ENCODE measurements at places on chromosomes 2 and 18.
A peak's percentile ranks its signal among the peaks of the same experiment; 100 is the strongest.

- no peak for DNase-seq
Measured at GRCh38 chr2:3148716-3149115, 228.9 kb downstream of the EIPR1 start.

- no peak for DNase-seq
Measured at GRCh38 chr2:76829374-76830234, 692.6 kb downstream of the LRRTM4 start.

DNA sequence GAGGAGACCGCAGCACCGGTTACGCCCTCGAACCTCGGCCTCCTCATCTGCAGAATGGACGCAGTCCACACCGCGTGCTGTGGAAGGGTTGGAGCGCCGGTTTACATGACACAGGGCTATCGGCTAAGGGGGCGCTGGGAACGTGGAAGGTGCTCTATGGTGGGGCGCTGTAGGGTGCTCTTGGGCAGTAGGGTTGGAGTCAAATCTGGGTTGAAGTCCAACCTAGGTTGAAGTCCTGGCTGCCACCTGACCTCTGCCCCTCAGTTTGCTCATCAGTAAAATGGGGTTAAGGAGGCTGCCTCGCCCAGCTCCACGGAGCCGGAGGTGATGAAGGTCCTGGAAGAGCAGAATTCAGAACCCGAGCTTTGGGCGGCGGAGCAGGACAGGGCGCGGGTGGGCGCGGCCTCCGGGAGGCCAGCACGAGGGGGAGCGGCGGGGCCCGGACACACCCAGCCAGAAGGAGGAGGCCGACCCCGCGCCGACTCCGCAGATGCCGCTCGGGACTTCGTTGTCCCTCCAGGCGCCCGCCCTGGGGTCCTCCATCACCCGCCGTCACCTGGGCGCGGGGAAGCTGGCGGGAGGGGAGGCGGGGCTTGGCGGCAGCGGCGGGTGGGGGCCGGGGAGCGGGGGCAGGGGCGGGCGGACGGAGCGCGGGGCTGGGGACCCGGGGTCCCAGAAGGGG lies 558 bp upstream of the GAREM2 start:
- DNase-seq = no peak

DNA sequence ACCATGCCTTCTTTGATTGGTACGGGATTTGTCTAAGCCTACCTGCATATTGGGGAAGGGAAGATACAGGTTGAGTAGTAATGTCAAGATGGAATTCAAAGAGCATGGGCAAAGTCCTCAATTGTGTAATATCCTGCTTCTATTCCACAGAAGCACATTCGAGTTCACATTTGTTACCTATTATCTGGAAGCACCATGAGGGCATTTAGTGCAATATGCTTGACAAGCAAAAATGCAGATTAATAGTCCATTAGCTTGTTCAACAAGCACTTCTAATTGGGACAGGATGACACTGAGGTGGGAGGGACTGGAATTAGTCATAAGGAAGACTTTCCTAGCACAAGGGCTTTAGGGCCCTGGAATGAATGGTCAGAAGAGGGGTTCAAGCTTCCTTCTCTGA lies 40.5 kb downstream of the MYO5B start:
- no peak for DNase-seq

DNA sequence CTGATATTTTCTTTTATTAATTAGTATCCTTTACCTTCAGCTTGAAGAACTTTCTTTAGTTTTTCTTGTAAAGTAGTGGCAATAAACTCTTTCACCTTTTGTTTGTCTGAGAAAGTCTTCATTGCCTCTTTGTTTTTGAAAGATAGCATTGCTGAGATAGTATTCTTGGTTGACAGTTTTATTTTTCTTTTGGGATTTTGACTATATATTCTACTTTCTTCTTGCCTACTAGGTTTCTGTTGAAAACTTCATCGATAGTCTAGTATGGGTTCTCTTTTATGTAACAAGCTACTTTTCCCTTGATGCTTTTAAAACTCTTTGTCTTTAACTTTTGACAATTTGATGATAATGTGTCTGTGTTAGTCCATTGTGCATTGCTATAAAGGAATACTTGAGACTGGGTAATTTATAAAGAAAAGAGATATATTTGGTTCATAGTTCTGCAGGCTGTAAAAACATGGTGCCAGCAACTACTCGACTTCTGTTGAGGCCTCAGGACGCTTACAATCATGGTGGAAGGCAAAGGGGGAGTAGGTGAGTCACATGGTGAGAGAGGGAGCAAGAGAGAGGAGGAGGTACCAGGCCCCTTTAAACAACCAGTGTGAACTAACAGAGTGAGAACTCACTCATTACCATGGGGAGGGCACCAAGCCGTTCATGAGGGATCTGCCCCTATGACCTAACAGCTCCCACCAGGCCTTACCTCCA lies 12.0 kb downstream of the CCDC150 start:
- DNase-seq = no peak

GRCh38 chr18:54829856-54830255 lies 1.6 kb downstream of the RAB27B start:
- DNase-seq = no peak

GRCh38 chr2:72983500-72984161 lies 66.3 kb downstream of the EMX1 start:
- no peak for DNase-seq

GRCh38 chr2:226798422-226799210 lies 1.0 kb downstream of the IRS1 start:
- peak; percentile 58 for DNase-seq

DNA sequence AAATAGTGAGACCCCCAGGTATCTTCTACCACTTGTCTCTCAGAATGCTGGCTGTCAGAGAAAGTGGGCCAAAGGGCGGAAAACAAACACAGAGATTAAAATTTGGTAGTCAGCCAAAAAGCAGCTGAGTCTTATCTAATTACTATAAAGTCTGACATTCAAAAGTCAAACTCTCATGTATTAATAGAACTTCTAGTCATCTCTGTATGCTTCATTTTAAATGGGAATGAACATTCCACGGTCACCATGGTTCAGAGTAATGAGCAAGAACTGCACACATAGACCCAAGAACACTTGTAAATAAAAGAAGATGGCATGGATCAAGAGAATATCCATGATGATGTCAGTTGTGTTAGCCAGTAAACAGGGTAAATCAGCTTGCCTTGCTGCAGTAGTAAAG lies 1267.0 kb upstream of the CHAC2 start:
- DNase-seq = no peak

DNA sequence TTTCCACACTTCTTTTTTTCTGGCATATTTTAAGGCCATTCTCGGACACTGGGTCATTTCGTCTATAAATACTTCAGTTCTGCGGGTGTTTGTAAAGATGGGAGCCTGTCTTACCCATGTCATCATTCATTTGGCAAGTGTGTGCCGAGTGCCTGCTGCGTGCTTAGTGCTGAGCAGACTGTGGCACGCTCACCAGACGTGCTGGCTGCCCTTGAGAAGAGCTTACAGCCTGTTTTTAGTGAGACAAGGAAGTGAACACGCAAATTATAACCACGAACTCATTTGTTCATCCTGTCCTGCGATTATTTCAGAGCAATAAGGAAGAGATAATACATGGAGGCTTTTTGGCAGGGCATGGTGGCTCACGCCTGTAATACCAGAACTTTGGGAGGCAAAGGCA lies 10.4 kb upstream of the STON1 start:
- DNase-seq = no peak

DNA sequence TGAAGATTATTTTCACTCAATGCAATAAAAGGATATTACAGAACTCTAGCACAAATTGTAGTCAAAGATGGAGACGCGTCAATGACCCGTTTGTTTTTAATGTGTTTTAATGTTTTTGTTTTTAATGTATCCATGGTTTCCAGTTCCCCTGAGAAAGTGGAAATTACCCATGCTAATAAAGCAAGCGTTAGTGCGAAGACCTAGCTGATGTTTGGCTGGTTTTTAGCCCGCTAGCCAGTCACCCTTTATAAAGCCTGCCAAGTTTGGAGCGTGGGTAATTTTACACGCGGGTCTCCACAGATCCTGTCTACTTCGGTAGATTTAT lies 430 bp upstream of the CHMP1B start:
- DNase-seq = no peak

DNA sequence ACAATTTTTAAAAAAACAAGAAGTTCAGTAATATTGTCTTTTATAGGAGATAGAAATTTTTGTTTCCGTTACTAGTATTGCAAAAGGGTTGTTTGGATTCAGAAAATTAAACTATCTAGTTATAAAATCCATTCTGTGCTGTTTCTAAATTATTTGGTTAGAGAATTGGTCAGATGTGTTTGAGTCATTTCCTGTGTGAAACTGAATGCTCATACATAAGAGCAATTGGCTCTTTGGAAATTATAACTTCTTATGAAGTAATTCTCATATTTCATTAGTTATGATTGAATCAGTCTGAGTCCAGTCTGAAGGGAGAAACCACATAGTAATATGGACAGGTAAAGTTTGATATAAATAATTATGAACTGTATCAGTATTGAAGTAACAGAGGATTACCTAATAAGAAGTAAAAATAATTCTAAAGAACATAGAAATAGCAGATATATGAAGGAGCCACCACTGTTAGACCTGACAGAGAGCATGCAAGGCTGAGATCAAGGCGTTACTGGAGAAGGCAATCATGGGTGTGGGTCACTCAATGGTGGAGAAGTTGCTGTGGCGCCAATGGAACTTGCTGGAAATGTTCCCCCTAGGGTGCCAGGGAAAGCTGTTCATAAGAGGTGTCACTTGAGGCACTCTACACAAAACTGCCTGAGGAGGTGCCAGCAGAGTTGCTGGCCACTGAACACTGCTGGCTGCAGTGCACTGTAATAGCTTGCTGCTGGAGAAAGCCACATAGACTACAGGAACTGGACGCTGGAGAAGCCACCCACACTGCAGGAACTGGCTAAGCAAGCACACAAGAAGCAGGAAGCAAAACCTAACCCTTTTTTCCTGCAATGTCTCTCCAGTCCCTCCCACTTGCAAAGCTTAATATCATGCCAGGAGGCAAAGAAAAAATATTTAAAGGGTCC lies 18.0 kb upstream of the FAP start:
- no peak for DNase-seq

- no peak for DNase-seq
Measured at GRCh38 chr2:119366161-119366648, 429 bp downstream of the C2orf76 start.

DNA sequence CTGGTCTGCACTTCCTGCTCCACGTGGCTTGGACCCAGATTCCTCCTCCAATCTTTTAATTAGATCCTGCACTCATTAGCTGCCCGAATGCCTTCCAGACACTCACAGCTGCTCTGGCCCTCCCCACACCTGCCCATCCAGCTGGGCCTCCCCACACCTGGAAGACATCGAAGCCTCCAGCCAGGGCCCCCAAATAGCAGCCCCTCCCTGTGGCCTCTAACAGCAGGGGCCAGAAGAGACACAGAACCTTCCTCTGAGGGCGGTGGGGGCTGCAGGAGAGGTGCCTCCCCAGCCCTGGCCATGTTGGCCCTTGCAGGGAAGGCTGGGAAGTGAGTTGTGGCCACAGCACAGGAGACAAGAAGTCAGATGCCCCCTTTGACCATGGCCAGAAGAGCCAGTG lies 252.8 kb downstream of the DYSF start:
- DNase-seq = no peak

DNA sequence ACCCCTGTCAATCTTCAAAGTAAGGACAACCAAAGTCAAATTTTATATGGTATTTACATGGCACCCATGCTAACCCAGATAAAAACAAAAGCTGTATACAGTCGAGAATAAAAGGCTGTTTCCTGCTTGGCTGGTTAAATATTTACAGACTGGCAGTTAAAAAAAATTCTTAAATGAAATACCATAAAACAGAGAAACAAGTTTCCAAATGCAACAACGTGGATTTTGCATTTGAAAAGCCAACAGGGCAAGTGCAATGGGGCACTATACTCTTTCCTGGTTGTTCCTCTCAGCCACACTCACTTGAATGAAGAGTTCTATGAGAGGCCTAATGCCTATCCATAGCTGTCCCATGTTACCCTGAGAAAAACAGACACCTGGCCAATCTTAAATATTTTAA lies 6.1 kb upstream of the NR4A2 start:
- no peak for DNase-seq

GRCh38 chr2:164538240-164538866 lies 82.9 kb downstream of the GRB14 start:
- no peak for DNase-seq

GRCh38 chr2:8572712-8573233 lies 109.1 kb upstream of the ID2 start:
- DNase-seq = no peak

DNA sequence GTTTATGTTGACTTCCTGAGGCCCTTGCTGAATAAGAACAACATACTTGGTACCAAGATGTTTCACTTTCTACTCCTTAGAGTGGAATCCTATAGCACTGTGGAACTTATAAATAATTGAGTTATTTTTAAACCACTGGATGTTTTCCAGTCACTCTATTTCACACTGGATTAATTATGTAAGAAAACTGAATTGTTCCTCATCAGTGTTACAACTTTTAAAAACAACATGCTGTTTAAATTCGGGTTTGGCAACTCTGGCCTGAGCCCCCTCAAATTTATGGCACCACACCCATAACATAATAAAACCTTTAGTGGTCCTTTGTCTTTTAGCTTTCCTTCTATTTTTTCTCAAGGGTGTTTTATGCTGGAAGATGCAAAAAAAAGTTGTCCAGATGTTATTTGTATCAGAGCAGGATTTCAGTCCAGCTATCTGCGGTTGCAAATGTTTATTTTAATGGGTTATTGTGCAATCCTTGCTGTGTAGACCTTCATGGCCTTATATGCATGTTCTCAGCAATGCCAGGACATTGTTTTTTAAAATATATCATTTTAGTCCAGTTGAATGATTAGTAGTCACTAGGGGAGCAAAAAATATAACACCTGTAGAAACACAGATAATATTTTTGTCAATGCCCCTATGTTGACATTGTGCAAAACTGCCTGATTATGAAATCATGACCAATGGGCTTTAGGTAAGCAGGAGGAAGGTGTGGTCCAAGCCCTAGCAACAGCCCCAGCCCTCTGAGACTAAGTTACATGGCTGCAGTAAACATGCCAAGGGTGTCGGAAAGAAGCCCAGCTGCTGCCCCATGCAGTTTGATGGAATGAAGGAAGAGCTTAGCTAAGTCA lies 638.0 kb upstream of the ZEB2 start:
- DNase-seq = no peak
